Kidney capillary endothelial cell (primary cell): ENCODE measurements at places on chromosomes 16 and 17.

GRCh38 chr17:63523253-63523855, at the start of gene KCNH6:
Gene KCNH6, plus strand, starts transcription at chr17:63523358. Its CDS starts 56 bp downstream, at chr17:63523414.
- DNase-seq, result no peak

GRCh38 chr17:48483471-48484131, 47.2 kb downstream of the HOXB1 start:
- DNase-seq, result peak; percentile 64

- no peak for DNase-seq
Observed at GRCh38 chr17:66716236-66717026, 118.5 kb upstream of the CACNG5 start.

- DNase-seq, result no peak
Observed at GRCh38 chr17:59561042-59561441, 4.4 kb upstream of the DHX40 start.

GRCh38 chr17:40538936-40539705, 26.2 kb downstream of the CCR7 start:
- DNase-seq, result no peak

DNA sequence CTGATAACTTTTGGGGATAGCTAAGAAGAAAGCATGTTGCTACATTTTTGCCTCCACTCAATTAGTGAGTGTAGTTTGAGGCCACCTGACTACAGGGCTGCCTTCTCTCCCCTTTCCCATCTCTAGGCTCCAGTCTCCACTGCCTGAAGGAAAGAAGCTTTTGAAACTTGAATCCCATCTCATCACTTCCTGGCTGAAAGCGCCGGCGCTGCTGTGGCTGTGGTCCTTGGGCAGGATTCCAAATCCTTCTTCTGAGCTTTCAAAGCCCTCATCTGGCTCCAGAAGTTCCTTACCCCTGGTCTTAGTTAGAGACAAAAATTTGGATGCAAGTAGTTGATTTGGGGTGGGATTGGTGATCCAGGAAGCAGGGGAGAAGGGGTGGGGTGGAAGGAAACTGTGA, 119.4 kb downstream of the FOXL1 start:
- peak; percentile 16 for DNase-seq

- DNase-seq, result no peak
Observed at GRCh38 chr17:32719689-32720088, 157.2 kb downstream of the MYO1D start.

DNA sequence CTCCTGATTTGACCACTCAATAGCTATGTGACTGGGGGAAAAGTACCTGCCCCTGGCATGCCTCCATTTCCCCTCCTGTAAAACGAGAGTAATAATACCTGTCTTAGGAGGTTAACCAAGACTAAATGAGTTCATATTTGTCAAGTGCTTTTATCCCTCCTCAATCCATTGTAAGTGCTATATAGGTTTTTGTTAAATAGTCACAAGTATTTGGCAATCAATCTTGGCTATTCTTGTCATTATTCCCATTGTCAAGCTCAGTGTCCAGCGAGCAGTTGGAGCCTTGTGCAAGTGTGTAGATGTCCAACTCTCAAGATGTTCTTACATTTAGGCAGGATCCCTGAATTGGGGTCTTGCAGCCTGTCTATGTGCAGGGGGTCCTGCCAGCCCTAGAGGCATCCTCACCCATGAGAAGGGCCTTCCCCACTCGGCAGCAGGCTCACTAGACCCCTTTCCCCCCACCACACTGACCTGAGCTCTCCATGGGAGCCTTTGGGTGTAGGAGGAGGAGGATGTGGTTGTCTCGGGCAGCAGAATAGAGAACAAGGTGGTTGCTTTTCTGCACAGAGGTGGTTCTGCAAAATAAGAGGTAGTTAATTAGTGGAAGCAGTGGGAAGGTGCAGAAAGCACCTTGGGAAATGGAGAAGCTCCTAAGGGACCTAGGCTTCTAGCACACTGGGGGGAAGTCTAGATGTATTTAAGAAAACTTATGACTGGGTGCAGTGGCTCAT, 18.0 kb downstream of the PIK3R6 start:
- DNase-seq, result no peak

DNA sequence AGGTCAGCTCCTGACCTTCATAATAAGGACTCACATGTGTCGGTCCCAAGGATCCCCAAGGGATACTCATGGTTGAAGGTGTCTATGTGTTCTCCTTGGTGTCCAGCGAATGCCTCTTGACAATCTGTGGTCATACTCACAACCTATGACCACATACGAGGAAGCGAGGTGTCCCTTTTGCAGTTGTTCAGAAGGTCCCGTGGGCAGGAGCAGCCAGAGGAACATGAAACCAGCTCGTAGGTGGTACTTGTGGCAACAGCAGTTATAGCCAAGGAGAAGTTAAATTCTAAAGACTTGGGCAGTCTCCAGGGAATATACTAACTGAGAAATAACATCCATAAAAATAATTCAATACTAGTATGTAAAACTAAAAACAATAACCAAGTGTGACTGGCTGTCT, 685.3 kb downstream of the WWOX start:
- no peak for DNase-seq

GRCh38 chr17:43891851-43892646, 15.3 kb downstream of the MPP2 start:
- DNase-seq, result no peak

DNA sequence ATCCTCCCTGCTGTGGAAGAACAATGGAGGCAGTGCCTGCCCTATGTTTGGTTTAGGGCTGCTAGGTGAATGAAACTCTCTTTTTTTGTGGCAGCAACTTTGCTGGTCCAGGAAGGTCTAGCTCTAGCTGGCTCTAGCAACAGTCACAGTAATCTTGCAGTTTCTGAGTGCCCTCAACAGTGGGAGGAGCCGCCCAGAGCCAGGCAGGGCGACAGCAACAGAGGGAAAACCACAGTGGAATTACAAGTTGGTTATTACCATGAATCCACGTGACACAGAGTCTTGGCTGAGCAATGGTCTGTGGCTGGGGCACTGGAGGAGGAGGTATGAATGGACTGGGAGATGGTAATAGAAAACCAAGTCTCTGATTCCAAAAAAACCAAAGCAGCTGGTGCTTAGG, 10.3 kb downstream of the HSPB9 start:
- DNase-seq, result no peak

DNA sequence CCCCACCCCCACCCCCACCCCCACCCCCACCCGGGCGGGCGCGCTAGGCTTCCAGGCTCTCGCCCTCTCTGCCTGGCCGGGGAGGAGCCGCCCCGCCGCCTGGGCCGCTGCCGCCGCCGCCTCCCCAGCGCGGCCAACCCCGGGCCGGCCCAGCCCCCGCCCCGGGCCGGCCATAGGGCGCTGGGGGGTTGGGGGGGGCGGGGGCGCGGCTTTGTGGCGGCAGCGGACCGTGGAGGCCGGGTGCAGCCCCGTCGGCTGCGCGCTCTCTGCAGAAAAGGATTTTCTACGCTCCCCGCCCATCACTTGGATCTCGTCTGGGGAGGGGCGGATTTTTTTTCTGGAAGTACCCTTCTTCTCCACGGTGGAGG, 230.9 kb downstream of the MRTFB start:
- DNase-seq, result no peak

DNA sequence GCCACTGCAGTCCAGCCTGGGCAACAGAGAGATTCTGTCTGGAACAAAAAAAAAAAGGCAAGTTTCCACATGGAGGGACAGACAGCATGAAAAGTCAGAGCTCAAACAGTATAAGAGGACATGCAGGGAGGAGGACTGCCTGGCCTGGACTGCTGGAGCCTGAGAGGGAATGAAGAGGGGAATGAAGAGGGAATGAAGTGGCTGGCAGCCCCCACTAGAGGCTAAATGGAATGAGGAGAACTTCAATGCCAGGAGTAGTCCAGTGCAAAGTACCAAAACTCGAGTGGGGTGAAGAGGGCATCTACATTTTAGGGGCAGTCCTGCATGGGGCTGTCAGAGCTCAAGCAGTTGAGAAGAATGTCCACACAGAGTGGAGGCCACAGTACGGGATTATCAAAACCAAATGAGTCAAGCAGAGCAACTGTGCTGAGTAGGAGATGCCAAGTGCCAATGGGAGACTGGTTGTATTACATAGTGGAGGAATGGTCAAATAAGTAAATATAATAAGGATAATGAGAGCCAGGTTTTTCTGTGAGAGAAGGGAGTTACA, 22.9 kb downstream of the IKZF3 start:
- no peak for DNase-seq

DNA sequence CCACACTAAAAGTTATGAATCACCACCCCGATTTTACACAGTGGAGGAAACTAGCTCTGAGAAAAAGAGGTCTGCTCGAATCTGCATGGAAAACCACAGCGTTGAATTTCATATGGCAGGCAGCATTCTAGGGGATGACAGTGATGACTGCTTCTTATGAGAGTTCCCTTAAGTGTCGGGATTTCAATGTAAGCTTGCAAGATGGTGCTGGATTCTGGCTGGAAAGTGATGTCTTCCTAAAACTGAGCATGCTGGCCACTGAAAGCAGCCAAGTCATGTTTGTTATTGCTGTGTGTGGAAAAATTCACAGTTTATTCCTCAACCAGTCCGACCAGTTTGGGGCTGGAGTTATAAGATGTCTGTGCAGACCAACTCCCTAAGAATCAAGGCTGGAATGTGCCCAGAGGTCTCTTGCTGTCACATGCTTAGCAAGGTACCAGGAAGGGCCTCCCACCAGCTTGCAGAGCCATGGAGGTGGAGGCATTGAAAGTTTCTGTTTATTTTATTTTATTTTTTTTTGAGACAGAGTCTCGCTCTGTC, 37.2 kb upstream of the GAN start:
- DNase-seq, result no peak

DNA sequence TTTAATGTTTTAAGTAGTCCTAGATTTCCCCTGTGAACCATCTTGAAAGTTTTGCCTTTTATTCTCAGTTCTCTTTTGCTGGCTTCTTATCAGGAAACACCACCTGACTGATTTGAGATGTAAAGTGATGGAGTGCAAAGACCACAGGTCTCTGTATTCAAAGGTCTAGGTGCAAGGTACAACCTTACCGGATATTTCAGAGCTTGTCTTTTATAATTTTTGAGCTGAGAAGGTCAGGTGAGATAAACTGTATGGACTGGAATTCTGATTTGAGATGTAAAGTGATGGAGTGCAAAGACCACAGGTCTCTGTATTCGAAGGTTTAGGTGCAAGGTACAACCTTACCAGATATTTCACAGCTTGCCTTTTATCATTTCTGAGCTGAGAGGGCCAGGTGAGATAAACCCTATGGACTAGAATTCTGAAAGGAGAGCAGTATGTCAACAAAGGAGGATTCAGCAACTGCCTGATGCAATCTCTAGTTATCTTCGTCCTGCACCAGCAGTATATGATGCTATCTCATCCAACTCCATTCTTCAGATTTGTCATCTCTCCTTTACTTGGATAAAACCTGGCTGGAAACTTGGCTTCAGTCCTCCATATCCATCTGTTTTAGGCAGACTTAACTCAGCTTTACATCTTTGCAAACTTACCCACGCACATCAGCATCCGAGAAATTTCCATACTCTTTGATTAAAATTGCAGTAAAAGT, 64.3 kb downstream of the CENPV start:
- no peak for DNase-seq

DNA sequence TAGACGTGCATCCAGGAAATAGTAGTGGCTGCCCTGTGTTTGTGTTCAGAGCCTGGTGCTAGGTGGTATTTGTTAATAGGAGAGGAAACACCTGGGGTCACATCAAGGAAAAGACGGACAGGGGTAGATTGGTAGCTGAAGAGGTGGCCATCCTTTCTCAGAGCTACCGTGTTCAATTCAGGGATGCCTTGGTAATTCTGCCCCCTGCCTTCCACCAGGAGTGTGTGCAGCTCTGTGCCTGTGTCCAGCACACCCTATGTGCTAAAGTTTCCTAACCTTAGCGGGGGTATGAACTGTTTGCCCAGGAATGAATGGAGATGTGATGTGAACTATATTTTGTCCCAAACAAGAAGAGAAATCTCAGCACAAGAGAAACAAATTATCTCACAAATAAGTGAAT, 174.1 kb upstream of the MPHOSPH6 start:
- DNase-seq, result peak; percentile 3

DNA sequence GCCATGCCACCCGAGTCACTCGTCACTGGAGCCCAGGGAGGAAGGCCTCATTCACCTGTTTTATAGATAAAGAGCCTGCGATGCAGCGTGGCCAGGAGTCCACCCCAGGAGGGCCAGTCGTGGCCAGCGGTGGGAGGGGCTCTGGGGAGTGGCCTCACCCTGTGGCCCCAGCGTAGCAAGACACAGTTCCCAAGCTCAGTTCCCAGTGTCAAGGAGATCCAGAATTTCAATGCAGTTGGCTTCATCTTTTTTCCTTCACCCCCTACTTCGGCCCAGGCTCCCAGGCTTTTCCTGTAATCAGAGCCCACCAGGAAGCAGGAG, 84.0 kb downstream of the ABR start:
- DNase-seq, result no peak

GRCh38 chr17:50209472-50210239, 8.2 kb upstream of the COL1A1 start:
- DNase-seq, result no peak

- no peak for DNase-seq
Observed at GRCh38 chr16:63129411-63130125, 1093.3 kb upstream of the CDH8 start.

DNA sequence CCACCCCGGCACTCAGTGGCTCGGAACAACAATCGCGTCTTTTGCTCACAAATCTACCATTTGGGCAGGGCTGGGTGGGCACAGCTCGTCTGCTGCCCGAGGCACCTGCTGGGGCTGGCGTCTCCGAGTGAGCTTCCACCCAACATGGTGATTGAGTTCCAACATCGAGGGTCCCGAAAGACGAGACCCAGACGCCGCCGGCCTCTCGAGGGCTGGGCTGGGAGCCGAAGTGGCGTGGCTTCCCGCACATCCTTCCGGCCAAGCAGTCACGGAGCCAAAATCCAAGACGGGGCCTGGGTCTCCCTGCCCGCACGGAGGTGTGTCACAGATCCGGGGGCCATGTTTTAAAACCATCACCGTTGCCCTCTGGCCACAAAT, 7.5 kb upstream of the ZFPM1 start:
- no peak for DNase-seq

GRCh38 chr17:64938290-64938689, 19.0 kb upstream of the LRRC37A3 start:
- no peak for DNase-seq

GRCh38 chr17:63961355-63962212, 11.1 kb downstream of the SCN4A start:
- DNase-seq, result peak; percentile 64

DNA sequence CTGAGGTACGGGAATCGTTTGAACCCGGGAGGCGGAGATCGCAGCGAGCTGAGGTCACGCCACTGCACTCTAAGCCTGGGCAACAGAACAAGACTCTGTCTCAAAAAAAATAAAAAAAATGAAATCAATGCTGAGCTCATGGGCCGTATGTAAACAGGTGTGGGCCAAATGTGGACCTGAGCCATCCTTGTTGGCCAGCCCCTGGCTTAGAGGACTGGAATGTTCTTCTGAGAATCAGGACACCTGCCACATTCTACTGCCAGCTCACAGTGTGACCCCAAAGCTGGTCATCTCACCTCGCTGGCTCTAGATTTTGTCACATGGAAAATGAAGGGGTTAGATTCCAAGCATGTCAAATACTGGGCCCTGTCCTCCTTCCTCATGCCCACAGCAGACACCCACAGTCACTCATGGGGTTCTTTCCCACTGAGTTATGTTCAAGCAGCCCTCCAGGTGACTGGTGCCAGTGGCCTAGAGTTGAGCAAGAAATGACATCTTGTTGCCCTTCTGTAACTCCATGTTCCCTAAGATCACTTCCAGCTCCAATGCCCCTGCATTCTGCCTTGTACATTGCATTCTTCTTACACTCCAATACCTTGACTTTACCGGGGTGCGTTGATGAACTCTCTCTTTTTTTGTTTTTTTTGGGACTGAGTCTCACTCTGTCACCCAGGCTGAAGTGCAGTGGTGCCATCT, 110.6 kb downstream of the ABCC1 start:
- DNase-seq, result no peak
